ENCODE measurements at places on chromosomes 6 and 20. TPM values are rescaled to one million over a fixed set of nuclear protein-coding genes. Genes with fewer than 3 reads are reported as not detected.

NKAPL gene
- total RNA-seq, result 0.43 TPM

REM1 gene
- total RNA-seq, result 0.14 TPM

NSFL1C gene
- 50.4 TPM for total RNA-seq

HFE gene
- 5.4 TPM for total RNA-seq

ENPP5 gene
- not detected for total RNA-seq

OGFR gene
- 43.6 TPM for total RNA-seq

CLPSL2 gene
- total RNA-seq, result not detected

ADTRP gene
- total RNA-seq, result 7.7 TPM

TREM2 gene
- not detected for total RNA-seq

ZBTB9 gene
- 5.3 TPM for total RNA-seq

PPP1R14C gene
- not detected for total RNA-seq

SMLR1 gene
- total RNA-seq, result not detected

TMEM151B gene
- 0.13 TPM for total RNA-seq

MYL9 gene
- total RNA-seq, result 2.0 TPM

PGBD1 gene
- 9.1 TPM for total RNA-seq

Measured in thoracic aorta endothelial cell (primary cell).